ENCODE measurements at places on chromosomes 13 and 19.

DNA sequence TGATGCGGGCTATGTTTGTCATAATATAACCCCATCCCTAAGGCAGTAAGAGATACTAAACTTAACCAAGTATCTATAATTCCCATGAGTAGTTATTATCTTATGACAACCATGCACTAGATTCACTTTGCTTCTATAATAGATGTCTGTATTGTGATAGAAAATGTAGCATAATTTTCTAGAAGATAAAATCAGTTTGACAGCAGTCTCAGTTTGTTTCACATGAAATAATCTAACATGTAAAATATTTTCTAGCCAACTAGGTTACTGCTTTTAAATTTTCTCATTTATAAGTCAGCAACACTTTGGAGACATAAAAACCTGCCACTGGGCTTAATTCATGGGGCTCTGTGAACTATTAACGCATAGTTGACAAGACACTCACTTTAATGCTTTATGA is 1410.7 kb upstream of the ATXN8OS start:
- DNase-seq, result no peak

DNA sequence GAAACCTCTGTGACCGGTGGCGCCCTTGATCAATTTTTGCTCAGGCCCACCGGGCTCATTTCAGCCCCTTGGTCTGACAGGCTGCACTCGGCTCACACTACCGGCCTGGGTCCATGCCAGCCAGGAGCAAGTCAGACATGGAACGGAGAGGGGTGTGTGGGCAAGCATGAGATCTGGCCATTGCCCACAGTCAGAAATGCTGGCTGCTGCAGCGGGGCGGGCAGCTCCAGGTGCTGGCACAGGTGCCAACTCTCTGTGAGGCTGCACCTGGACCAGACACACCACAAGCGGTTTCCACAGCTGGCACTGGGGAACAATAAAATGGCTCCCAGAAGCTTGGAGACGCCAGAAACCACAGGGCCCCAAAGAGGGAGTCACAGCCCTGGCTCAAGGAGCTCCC is 43.6 kb upstream of the LPAR6 start:
- DNase-seq, result no peak

- no peak for DNase-seq
Observed at GRCh38 chr13:51995677-51996551, 15.3 kb downstream of the ATP7B start.

DNA sequence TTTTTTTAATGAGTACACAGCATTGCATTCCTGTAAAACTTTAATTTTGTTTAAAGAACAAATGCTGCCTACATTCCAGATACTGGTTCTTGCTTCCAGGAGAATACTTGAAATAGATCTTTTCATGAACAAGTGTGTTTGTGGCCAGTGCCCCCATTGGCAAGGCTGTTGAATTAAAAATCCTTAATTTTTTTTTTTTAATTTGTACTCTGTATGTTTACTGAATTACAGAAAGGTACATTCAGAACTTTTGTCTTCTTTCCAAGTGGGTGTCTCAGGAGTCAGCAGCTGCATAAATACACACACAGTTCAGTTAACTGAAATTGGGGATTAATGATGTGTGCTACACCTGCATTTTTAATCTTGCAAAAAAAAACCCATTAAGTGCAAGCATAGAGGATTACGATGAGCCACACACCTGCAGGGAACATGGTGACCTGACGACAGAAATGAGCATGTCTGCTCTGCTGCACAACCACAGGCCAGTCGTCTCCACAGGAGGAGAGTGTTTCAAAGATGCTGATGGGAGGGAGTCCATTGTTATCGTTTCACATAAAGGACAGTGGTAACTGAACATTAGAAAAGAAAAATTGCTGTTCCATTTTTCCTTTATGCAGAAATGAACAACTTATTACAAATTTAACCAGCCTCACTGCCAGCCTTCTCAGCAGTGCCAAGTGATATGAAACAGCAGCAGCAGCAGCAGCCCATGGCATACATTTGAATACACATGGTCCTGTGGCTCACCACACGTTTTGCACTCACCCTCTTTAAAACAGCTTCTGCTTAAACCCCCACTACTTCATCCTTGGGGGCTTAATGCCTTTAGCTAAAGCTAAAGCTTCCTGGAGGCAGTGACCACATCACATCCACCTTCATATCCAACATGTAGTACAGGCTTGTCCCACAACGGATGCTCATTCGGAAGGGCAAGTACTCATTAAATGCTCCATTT is 72.3 kb upstream of the RFC3 start:
- DNase-seq, result no peak

- DNase-seq, result peak; percentile 79
Observed at GRCh38 chr19:9078651-9079050, 8.2 kb upstream of the OR1M1 start.

GRCh38 chr19:28301463-28301862 is 911.5 kb downstream of the UQCRFS1 start:
- DNase-seq, result no peak

DNA sequence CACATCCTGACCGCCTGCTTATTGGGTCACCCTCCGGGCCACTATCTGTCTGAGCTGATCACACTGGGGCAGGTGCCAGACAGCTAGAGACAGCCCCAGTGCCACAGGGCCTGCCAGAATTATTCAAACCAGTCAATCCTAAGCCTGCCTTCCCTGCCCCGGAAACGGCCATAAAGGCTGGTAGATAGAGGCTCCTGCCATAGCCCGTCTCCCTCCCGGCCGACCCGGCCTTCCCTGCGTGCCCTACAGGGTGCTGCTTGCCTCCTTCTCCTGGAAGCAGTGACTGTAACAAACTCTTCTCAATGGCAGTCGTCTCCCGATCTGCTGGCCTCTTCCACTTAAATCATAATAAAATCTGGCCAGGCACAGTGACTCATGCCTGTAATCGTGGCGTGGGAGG is 158.6 kb upstream of the SOX1 start:
- DNase-seq, result no peak

DNA sequence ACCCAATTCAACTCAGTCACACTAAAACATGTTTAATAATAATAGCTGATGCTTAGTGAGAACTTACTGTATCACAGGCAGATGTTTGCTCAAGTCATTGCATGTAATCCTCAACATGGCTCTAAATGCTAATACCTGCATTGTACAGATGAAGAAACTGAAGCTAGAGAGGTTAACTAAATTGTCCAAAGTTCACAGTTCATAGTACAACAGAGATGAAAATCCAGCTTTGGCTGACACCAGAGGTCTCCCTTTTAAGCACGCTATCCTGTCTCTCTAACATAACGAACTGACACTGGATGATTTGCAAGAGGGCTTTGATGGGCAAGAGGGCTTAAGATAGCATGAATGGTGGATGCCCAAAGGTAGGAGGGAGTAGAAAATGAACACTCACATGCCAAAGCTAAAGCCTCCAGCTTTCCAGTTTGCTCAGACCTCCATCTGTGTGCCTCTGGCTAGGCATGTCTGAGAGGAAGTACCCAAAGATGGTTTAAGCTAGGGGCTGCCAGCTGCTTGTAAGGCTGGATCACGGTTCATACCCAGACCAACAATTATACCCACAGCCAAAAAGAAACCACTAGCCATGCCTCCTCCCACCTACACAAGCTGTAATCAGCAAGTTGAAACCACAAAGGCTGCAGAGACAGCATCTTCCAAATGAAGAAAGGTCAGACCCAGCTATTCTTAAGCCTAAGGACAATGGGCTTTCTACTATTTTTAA is 196.9 kb upstream of the UBL3 start:
- no peak for DNase-seq

GRCh38 chr13:112967686-112968379 is 1.2 kb upstream of the MCF2L start:
- DNase-seq, result no peak

GRCh38 chr19:13055213-13056051 is 47.2 kb downstream of the LYL1 start:
- no peak for DNase-seq

GRCh38 chr19:40247178-40247577 is 20.7 kb upstream of the CCNP start:
- no peak for DNase-seq

DNA sequence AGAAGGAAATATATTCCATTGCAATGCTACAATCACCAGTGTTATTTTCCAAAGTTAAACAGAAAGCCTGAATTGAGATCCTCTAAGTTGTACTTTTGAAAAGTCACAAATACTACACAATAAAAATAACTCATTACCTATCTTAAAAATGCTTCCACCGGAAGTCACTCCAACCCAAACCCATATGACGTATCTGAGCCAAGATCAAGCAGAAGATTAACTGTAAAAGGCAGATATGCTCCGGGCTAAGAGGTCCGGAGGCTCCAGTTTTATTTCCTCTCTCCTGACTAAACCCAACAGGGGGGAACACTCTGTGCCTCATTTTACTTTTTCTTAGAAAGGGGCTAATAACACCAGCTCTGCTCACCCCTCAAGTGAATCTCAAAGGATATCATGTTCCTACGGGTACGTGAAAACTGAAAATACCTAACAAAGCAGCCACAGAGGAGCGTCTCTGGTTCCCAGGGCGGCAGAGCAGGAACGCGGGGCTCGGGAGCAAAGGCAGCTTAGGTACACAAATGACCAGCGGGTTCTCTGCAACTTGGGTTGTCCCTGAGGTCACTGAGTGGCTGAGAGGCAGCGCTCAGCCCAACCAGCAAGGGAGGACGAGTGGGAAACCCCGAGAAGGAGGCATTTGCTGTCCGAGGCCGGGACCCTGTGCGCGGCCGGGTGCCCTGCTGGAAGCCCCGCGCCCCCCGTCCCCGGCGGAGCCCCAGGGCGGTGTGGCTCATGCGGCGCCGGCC is 750 bp downstream of the RAB20 start:
- peak; percentile 23 for DNase-seq

DNA sequence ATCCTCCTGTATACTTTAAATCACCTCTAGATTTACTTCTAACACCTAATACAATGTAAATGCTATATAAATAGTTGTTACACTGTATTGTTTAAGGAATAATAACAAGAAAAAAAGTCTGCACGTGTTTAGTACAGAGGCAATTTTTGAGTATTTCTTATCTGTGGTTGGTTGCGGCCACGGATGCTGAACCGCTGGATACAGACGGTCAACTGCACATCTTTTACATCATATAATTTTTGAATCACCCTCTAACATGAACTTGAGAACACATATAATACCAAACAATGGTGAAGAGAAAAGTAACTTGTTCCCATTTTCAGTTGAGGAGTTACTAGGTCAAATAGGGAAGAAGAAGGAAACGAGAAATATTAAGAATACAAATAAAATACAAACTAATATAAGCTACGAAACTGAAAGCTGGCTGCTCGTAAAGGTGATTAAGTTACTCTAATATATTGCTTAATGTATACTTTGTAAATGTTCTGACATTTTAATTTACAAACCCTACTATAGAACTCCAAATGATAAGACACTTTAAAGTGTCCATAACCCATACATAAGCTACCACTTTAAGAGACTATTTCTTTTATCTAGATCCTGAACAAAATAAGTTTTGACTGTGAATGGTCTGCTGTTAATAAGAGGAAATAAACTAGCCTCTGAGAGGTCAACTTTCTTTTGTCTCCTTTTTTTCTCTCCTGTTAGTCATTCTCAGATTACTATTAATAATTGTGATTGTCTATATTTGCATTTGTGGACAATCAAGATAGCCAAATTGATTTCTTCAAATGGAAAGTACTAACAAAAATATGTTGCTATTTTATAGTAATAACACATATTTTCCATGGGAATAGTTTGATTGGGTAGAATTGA is 457.4 kb downstream of the DIAPH3 start:
- DNase-seq, result no peak

GRCh38 chr19:38142176-38143035 is 81.6 kb downstream of the DPF1 start:
- DNase-seq, result no peak

GRCh38 chr13:28094306-28094705 is 6.1 kb downstream of the FLT3 start:
- DNase-seq, result no peak

DNA sequence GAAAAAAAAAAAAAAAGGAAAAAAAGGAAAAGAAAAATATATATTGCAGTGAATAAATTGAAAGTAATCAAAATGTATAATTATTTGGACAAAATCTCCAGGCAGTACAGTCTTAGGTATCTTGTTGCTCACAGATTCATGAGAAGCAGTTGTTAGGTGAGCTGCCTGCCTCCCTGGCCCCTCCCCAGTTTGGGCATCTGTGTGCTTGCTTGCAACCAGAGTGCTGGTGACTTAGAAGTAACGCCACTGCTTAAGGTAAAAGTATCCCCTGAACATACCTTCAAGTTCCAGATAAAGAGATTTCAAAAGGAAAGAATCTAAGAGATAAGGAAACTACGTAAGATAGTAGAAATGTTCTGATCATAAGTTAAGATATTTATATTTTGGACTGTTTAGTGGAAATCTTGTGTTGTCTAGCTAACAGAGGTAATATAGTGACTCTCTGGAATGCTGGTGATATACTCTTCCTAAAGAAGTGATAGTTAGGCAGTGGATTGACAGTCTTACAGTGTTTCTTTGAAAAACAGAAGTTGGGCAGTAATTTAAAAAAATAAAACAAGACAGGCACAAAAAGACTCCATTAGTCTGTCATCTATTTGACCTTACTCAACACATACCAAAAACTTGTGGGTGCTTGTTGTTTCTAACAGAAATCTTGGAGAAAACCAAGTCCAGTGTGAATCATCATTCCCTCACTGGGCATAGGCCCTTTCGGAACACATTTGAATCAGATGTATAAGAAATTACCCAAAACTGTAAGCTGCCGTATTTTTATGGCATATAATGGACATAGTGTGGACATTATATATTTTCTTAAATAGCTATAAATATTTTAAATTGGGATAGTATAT is 38.3 kb upstream of the KCTD4 start:
- no peak for DNase-seq

- DNase-seq, result no peak
Observed at GRCh38 chr19:27925202-27925601, 1287.7 kb downstream of the UQCRFS1 start.

GRCh38 chr19:2726160-2726855 is 5.1 kb upstream of the DIRAS1 start:
- DNase-seq, result no peak

- no peak for DNase-seq
Observed at GRCh38 chr13:21372530-21372929, 86.6 kb downstream of the ZDHHC20 start.

GRCh38 chr19:10352764-10353671 is 13.6 kb upstream of the ICAM3 start:
- DNase-seq, result no peak

GRCh38 chr13:23273498-23273897 is 92.7 kb downstream of the SGCG start:
- no peak for DNase-seq

DNA sequence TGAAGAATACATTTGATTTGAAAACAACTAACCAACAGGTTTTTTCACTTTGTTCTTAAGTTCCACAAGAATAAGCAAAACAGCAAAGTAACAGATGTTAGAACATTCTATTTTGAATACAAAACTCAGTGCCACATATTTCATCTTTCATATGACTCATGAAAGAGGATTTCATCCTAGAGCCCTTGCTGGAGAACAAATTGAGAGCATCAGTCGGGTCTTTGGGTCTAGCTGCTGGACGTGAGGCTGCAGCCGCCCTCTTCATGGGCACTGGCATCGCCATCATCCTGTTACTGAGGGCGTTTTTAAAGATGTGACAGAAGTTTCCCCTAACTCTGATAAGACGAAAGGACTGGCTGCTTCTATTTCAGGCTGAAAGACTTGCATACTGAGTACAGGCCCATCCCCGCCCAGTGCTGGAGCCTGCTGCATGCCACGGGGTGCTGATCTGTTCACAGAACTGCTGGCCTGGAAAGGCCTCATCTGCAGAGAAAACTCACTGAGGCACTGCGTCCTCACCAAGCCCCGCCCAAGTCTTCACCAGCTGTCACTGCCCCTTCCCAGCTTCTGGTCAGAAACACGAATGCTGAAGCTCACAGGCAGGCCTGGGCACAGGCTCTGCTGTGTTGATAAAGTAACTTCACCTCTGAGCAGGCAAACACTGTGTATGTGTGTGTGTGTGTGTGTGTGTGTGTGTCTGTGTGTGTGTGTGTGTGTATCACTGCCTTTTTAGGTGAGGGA is 101.4 kb downstream of the TUBGCP3 start:
- no peak for DNase-seq
